ENCODE measurements at places on chromosomes 5 and 9.

- DNase-seq = no peak
Observed at GRCh38 chr5:76062502-76063041, 20.6 kb upstream of the SV2C start.

DNA sequence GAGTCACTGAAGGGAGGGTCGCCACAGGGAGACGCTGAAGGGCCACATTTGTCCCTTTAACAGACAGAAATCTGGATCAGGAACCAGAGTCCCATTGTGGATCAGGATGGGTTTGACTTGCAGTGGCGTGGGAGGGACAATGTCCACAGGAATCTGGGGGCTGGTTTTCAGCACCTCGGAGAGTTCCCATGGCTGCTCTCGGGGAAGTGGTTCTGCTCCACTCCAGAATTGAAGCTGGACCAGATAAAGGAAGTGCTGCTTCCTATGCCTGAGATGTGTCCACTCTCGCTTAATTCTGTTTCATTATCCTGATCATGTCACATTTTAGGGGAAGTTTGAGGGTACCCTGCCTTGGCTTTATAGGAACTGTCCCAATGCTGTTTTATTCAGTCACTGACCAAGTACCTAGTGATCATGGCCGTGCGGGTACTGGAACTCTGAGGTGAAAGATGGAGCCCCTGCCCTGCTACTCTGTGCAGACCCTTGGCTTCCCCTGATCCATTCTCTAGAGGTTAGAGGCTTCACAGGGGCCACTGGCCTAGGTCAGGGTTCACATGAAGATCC lies 28.7 kb downstream of the ENHO start:
- DNase-seq = peak; percentile 54

DNA sequence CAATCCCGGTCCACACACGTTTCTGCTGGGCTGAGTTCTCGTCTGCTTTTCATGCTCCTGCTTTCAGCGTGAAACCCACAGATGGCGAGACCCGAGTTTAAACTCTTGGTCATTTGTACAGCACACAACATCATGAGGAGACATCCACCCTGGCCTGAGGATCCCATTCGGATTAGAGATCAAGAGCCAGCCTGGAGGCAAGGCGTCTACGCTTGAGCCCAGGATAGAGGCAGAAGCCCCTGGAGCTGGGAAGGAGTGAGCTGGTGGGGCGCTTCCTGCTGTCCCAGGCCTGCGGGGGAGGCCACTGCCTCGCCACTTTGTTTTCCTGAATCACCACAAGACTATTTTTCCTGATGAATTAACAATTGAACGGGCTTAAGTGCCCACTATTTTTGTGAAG lies 281.9 kb upstream of the IRX4 start:
- DNase-seq = no peak

GRCh38 chr9:133120501-133121197 lies 391 bp downstream of the RALGDS start:
- DNase-seq = no peak

GRCh38 chr5:158998793-158999325 lies 100.9 kb downstream of the EBF1 start:
- no peak for DNase-seq

DNA sequence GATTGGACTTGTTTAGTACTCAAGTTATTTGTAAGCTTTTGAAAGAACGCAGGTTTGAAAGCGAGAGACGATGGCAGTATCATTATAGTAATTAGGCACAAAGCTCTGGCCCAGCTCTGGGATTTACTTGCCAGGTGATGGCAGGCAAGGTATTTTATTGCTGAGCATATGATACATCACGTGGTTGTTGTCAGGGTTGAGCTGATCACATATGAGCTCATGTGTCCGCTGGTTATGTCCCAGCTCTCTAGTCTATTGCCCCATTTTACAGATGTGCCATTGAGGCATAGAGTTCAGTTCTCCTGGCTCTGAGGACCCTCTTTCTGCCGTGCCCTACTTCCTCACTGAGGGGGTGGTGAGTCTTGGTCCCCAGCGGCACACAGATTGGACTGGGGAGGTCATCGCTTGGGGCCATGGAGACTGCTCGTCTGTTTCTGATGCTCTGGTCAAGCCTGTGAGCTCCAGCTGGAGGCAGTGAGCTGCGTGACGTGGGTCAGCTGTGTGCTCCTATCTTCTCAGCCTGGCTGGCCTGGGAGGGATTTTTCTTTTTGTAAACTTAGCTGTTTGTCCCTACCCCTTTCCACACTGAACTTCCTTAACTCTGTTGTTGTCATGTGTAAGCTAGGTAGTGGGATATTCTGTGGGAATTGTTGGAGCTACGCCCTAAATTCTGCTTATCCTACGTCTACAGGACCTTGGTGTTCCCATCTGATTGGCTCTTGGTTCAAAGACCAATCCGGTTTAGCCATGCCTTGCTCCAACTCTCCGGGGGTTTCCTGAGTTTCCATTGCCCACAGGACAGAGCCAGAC lies 2.2 kb downstream of the NXNL2 start:
- DNase-seq = no peak

DNA sequence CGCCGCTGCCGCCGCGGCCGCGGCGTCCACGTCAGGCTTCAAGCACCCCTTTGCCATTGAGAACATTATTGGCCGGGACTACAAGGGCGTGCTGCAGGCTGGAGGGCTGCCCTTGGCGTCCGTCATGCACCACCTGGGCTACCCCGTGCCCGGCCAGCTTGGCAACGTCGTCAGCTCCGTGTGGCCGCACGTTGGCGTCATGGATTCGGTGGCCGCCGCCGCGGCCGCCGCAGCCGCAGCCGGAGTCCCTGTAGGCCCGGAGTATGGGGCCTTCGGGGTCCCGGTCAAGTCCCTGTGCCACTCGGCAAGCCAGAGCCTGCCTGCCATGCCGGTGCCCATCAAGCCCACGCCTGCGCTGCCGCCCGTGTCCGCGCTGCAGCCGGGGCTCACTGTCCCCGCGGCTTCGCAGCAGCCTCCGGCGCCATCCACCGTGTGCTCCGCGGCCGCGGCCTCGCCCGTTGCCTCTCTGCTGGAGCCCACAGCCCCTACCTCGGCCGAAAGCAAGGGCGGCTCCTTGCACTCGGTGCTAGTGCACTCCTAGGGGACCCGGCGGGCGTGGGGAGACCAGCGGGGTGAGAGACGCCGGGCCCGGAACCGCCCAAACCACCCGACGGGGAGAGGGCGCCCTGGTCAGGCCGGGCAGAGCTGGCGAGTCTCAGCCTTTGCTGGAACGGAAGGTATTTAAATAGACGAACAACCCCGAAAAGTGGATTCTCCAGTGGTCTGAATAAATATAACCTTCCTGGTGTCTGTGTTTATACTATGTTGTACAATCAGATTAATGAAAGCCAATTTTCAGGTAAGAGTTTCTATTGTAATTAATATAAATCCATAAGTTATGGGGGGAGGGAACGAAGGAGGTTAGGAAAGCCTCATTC lies 1.2 kb downstream of the FOXB2 start:
- DNase-seq = no peak

DNA sequence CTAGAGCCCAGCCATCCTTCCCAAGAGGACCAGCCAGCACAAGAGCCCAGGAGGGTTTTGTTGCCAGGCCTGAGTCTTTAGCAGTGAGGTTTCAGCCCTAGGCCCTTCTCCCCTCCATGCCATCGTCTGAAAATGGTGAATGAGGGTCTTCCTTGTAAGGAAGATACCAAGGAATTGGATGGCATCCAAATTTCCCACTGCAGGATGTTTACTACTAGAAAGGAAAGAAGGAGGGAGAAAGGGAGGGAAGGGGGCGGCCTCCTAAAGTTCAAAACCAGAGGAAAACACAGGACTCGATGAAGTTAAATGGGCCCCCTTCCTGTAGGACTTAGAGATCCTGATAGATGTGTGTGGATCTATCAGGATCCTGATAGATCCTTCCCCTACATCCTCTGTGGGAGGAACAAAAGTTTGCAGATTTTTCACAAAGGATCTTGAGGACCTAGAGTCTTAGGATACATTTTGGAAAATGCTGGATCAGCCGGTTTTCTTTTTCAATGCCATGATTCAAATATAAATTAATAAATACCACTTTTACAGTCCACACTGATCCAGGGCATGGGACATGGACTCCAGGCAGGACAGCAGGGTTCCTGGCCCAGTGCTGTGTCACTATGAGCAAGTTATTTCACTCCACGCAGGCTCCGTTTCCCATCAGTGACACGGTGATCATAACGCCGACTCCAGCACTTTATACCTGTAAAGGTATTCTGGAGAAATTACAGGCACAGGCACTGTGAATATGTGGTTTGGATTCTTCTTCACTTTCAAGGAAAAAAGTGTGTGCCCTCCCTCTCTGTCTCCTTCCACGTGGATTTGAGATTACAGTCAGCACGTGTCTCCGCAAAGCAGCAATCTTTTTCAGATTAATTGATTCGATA lies 40.9 kb downstream of the C5orf15 start:
- no peak for DNase-seq

- DNase-seq = no peak
Observed at GRCh38 chr5:164346785-164347630, 841.6 kb downstream of the MAT2B start.

GRCh38 chr5:56053363-56053762 lies 58.6 kb upstream of the IL6ST start:
- DNase-seq = no peak

DNA sequence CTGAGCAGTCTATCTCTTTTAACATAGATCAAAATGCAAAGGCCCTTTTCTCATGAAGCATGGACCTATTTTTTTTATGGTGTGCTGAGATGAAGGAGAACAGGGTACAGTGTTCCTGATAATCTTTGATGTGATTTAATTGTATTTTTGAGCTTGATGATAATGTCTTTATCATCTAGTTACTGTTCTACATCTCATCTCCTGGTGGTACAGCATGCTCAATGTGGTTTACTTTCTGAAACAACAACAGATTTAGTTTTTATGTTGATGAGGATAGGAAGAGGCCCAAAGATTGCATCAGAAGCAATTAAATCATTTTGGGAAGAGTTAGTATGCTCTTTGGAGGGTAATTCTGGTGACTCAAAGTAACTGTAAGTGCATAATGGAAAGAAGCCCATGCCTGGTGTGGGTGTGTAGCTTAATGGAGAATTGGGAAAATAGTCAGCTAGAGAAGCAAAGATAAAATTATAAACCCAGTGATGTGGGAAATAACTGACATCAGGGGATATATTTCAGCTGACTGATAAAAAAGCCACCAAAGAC lies 123.0 kb upstream of the KCNN2 start:
- no peak for DNase-seq

DNA sequence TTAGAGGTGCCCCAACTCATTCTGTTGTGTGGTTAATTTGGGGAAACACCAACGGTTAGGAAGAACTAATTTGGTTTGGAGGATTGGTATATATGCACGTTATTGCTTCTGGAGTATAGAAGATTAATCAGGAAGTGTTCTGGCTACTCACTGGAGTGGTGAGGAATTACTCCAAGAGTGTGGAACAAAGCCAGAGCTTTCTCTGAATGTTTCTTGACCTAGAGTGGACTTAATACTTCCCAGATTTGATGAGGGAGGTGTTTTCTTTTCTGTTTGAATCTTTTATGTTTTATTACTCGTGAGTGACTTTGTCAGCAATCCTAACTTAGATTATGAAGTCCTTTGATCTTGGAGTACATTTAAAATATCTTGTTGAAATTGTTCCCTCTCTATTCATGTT lies 163.7 kb downstream of the MAN2A1 start:
- no peak for DNase-seq

DNA sequence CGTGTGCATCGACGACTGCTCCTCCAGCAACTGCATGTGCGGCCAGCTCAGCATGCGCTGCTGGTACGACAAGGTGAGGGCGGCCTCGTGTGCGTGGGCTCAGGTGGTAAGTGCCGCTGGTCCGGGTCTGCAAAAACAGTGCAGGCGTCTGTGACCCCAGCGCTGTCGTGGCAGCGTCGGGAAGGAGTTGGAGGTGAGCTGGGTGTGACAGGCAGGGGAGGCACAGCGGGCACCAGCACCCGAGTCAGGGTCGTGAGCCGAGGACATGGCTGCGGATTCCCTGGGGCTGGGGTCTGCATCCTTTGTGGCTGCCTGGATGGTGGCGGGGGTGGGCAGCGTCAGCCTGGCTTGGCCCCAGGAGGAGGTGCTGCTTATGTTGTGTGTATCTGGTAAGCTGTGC lies 63.1 kb upstream of the CACNA1B start:
- DNase-seq = no peak

GRCh38 chr5:71384706-71385105 lies 70.7 kb upstream of the BDP1 start:
- DNase-seq = no peak

DNA sequence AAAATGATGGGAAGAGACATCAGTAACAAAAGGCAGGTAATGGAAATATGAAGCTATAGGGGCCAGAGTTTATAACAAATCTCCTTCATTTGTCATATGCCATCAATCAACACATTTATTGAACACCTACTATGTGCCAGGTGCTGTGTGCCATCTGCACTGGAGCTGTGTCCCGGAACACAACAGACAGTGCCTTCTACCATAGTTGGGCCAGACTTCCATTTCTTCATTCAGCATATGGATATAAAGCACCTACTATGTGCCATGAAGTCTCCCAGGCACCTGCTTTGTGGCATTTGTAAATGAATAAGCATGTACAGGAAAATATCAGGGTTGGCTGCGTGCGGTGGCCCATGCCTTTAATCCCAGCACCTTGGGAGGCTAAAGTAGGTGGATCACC lies 112.5 kb upstream of the ERCC6L2 start:
- no peak for DNase-seq

DNA sequence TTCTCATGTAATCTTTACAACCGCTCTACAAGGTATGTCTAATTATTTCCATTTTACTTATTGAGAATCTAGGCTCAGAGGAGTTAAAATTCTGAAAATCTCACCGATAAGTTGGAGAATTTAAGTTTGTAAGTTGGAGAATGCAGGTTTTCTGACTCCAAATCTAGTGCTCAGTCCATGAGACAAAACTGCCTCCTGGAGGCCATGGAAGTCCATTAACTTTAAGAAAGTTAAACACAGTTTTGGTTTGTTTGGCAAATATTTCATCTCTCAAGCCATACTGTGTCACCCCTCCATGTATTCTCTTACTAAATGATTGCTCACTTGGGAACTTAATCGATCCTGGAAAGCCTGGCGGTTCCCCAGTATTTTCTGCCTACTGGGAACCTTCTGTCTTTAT lies 52.6 kb downstream of the INIP start:
- peak; percentile 44 for DNase-seq

DNA sequence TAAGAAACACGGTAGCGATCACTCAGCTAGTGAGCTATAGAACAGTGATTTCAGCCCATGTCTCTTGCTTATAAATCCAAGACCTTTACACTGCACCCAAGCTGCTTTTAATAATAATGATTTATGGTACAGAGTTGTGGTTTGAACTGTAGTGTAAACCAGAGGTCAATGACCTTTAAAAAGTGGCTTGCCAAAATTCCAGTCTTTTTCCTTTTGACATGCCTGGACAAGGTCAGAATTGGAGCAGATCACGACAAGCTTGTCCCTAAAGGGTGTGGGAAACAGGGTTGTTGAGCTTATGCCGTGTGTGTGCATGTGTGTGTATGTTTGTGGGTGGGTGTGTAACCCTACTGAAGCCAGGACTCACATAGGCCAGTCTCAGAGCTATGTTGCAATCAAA lies 225.3 kb upstream of the CLINT1 start:
- DNase-seq = peak; percentile 30

- no peak for DNase-seq
Observed at GRCh38 chr5:107387526-107388140, 283.1 kb downstream of the EFNA5 start.

- no peak for DNase-seq
Observed at GRCh38 chr9:116168231-116168630, 14.6 kb downstream of the PAPPA start.

Data from fibroblast of skin of scalp (primary cell).